ENCODE measurements at places on chromosomes 6 and 20.

- no peak for DNase-seq
Observed at GRCh38 chr20:62052842-62053464, 12.7 kb downstream of the TAF4 start.

- DNase-seq = no peak
Observed at GRCh38 chr6:44022296-44022661, 105.0 kb downstream of the MRPL14 start.

DNA sequence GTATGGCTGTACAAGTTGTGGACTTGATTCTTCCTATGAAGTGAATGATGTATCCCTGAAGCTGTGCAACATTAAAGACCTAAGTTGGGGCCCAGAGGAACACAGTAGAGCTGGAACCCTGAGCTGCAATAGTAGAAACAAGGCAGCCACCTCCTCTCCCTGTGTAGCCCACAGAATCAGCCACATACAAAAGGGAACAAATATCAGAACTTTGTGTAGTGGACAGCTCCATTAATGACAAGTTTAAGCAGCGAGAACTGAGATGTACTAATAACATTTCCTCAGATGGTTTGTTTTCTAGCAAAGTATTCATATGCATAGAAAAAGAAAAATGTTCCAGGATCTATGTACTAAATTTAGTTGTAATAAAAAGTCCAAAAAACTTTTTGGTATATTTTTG, 19.2 kb downstream of the PHACTR1 start:
- DNase-seq = no peak

DNA sequence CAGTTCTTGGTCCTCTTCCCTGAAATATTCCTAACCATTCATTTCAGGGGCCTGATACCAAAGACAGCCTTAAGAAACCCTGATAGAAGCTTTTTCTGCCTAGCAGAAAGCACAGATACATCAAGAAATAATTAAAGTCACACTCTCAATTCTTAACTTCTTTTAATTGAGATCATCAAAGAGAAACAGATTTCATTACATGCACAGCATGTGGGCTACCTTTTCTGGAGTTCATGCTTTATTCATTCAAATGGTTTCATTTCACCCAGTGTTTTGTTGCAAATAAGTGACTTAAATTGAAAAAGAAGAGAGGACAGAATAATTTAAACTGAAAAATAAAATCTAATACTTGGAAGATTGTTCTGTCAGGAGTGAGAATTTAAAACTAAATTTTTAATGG, 192.6 kb upstream of the GGTLC1 start:
- DNase-seq = no peak

DNA sequence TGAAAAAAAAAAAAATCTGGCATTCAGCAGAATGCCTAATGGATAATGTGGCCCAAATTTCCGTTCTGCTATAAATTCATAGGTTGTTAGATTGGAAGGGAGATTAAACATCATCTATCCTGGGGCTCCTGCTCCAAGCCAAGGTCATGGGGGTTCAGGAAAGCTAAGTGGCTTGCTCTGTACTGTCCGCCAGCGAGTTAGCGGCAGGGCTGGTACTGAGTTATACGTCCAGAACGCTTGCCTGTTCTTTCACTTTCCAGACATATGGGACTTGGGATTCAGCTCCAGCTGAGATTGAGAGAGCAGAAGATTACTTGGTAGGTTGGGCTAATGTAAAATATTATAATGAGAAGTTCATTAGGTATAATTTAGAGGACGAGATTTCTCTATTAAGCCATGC, 858 bp downstream of the RWDD1 start:
- peak; percentile 69 for DNase-seq

DNA sequence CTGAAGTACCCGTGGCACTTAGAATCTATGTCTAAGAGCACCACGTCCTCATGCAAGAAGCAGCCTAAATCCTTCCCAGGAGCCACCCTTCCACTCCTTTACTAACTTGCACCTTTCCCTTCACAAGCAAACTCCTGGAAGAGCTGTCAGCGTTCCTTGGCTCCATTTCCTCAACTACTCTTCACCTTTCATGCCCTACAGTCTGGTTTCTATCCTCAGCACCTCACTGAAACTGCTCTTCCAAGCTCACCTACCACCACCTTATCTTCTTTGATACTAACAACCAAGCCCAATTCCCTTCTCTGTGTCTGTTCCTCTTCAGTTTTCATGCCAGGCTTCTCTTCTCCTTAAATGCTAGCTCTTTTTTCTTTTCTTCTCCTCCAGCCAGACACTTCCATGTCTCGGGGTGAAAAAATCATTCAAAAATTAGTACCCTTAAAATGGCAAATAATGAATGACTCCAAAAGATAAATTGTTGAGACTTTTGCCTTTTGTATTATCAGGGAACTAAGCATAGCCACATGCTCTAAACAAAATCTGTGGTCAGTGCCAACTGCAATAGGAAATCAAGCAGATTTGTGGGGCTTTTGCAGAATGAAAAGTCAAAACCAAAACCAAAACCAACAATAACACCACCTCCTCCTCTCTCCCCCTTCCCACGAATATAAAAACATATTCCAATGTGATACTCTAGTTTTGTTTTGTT, 149.6 kb upstream of the KCNK16 start:
- DNase-seq = no peak

- DNase-seq = no peak
Observed at GRCh38 chr20:51388756-51389542, 153.6 kb downstream of the NFATC2 start.

GRCh38 chr6:66396549-66396948, 689.5 kb upstream of the EYS start:
- no peak for DNase-seq

DNA sequence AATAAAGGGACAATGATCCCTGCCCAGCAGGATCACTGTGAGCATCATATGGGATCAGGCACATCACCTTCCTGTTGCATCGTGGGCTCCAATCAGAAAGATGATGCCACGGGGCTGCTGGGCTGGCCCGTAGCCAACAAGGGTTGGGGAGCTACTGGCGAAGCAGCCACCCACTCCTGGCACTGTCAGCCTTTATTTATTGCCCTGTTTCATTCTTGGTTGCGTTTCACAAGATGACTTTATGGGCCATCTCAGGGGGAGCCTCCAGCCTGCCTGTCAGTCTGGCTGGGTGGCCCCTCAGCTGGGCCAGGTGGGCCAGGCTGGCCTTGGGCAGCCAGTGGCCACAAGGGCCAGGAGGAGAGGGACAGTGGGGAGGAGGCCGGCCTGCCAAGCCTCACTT, 17.3 kb downstream of the VSTM2L start:
- DNase-seq = no peak

- no peak for DNase-seq
Observed at GRCh38 chr6:21811484-21811883, 217.9 kb downstream of the SOX4 start.

DNA sequence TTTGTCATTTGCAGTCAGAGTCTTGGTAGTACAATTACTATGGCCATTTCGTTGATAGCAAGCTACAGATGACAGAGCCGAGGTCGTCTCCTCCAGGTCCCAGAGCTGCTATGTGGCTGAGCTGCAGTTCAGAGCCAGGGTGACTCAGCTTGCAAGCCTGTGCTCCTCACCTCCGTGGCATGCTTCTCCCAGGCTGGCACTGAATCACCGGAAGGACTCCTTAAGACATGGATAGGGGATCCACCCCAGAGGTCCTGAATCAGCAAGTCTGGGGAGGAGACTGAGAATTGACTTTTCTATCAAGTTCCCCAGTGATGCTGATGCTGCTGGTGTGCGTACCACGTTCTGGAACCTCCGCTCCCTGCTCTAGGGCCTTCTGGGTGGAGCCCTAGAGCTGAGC, 291.2 kb downstream of the CDH26 start:
- peak; percentile 86 for DNase-seq

GRCh38 chr6:33217681-33218080, 9.4 kb downstream of the RING1 start:
- no peak for DNase-seq

- no peak for DNase-seq
Observed at GRCh38 chr6:9581155-9581554, 833.7 kb downstream of the TFAP2A start.

DNA sequence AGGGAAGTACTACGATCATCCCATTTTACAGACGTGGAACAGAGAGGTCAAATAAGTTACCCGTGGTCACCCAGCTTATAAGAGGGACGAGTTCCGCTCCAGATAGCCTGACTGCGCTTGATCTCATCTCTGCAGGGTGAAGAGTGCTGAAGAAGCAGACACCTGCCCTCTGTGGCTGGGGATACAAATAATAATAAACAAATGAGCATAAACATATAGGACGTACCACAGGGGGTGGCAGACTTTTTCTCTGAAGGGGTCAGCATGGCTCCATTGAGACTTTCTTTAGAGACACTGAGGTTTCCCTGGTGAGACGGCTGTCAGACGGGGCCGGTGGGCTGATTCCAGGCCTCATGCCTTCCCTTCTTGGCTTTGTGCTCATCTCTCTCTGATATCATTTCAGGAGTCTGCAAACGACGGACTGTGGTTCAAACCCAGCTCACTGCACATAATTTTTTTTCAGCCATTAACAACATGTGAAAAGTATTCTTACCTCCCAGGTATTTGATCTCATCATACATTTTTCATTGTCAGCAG, 47.1 kb downstream of the IRF4 start:
- no peak for DNase-seq

Measured in RKO (cell line).